ENCODE measurements at places on chromosomes 7 and 10.

GRCh38 chr7:11737723-11738122 lies 94.3 kb downstream of the THSD7A start:
- DNase-seq = no peak

DNA sequence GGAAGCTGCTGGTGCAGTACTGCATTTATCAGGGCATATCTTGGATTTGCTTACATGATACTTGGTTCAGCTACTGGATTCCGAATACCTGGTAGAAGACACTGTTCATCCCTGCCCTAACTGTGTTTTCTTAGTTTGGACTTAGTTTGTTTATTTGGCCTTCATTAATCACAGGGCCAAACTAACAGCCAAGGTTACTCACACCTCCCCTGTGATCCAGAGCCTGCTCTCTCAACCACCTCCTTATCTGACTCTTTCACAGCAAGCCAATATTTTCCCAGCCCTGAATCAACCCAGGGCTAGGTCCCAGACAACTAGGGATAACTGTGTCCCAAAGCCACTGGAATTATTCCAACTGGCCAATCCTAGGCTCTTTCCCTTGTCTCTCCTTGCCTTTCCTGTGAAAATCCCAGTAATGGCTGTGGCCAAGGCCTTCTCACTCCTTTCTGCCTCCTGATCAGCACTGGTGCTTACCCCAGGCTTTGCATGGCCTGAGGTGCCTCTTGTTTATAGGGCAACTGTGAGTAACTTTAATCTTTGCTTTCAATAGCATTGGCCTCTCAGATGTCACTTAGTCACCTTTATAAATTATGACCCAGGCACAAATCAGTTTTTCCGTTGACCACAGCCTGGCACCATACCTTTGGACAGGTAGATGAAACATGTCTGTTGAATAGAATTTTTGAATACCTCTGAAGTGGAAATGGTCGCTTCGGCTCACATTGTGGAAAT lies 9.3 kb upstream of the JCAD start:
- DNase-seq = no peak

- no peak for DNase-seq
Measured at GRCh38 chr7:17623546-17624185, 316.6 kb downstream of the SNX13 start.

DNA sequence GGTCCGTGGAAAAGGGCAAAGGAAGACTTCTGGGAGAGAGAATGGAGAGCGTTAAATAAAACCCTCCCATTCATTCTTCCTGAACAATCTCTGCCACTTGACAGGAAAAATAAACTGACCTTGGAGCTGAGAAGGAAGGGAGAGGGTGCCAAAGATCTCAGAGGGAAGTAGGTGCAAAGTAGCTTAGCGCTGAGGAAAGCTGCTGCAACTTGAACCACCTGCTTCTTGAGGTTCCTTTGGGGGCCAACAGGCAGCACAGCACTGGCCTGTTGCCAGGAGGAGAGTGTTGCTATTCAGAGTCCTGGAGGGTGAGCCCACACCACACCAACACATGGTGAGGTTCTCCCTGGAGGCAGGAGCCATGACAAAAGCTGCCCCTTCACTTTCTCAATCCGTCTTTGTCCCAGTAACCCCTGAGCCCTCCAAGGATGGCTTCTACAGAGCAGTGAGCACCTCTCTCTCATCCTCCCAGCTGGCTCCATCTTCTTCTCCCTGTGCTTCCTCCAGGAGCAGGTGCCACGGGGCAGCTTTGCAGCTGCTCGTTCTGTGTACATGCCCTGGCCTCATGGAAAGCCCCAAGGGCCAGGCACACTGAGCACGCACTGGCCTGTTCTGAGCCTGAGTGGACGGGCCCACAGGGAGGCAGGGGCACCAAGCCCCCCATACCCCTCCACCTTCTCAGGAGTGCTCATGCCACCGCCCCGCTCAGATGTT lies 101.3 kb downstream of the STRA8 start:
- no peak for DNase-seq

DNA sequence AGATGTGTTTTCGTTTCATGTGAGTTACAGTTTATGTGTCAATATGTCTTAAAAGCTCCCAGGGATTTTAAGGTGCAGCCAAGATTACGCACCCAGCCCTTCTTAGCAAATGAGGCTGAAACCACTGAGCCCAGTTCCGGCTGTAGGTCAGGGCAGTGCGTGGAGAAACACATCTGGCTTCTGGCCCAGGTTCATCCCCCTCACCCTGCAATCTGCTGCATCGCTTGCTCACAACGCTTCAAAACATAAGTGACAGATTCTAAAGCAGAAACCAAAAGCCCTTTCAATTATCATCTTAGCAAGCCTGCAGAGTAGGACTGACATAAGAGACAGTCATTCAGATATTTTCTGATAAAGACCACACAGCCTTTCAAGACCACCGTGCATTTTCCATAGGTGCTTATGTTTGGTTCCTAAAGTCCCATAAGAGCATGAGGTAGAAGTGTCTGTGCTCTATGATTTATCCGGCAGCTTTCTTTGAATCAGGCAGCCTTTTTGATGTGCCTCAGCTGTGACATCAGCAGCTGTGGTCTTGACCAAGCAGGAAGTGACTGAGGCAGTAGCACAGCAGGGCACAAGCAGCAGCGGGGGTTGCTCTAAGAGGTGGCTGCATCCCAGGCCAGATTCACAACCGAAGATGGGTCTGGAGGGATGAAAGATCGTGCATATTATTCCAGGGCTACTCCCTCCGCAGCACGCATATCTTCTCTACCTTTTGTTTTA lies 72.1 kb upstream of the LYZL2 start:
- no peak for DNase-seq

- no peak for DNase-seq
Measured at GRCh38 chr10:70437721-70438120, 3.8 kb downstream of the NODAL start.

DNA sequence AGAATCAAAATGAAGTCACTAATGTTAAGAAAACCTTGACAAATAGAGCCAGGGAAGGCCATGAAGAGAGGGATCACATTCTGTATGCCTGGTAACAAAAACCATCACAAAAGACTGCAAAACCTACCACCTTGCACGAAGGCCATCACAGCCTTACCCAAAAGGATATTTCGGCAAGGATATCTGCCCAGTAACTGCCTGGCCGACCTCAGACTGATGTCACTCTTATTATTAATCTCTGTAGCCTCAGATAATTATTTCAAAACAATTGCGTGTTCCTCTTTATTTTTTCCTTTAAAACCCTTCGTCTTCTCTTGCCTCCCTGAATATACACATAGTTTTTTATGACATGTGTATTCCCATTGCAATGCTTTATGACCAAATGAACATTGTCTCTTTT lies 52.5 kb downstream of the CDC14C start:
- no peak for DNase-seq

DNA sequence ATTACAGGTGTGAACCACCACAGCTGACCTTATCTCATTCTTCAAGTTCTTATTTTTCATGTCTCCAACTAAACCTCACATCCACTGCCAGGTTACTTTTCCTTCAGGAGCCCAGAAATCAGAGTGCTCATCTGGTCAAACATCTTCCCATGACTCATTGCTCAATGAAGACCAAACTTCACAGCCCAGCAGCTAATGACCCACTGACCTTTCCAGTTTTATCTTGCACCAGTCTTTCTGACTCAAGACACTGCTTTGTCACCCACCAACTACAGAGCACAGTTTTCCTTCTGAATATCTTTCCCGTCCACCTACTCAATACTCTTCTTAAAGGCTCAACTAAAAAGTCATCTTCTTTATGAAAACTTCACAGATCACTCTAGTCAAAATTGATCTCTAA lies 245.1 kb downstream of the CHCHD3 start:
- no peak for DNase-seq

GRCh38 chr10:84026821-84027257 lies 112.5 kb upstream of the GHITM start:
- DNase-seq = no peak

DNA sequence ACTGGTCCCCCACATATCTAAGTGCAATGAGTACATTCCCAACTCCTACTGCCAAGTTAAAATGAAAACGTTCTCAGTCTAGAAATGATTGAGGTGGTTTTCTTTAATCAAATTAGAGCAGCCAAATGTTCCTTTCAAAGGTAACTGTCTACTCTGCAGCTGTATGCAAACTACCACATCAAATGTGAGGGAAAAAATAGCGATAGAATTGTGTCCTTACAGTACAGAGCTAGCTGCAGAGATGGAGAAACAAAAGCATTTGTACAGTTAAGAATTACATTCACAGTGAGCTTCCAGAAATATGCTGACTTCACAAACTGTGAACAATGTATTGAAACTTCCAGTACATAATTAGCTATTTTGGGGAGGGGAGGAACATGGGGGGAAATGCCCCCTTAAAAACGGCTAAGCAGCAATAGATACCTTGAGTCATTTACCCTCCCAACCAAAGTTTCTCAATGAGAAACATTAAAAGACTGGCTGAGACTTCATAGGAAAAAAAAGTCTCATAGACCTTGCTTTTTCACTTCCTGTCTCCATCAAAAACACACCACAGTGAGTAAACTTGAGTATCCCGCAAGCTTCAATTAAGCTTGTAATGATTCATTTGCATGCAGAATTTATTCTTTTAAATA lies 22.9 kb downstream of the CDK6 start:
- no peak for DNase-seq

- DNase-seq = no peak
Measured at GRCh38 chr7:81929386-81929785, 159.5 kb upstream of the HGF start.

DNA sequence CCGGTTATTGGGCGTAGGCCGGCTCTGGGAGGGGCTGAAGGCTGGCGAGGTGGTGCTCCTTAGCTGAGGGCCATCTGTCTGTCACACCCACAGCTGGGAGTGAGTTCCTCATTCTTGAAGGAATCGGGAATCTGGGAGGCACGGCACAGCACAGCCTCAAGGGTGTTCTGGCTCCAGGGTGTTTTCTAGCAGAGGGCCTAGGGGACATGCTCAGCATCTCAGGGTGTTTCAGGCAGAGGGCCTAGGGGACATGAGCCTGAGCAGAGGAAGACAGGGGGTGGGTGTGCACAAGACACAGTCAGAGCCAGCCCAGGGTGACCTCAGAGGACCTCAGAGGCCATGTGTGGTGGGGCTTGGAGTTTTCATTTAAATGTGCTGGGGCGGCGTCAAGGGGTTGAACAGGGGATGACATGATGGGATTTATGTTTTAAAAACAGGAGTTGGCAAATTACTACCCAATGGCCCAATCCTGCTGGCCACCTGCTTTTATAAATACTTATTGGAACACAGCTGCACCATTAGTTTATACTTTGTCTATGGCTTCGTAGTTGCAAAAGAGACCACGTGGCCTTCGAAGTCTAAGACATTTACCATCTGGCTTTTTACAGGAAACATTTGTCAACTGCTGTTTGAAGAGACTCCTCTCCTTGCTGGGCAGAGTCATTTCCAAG lies 121.6 kb downstream of the PRKAG2 start:
- no peak for DNase-seq

GRCh38 chr10:110421512-110422138 lies 76.1 kb upstream of the DUSP5 start:
- DNase-seq = no peak

- DNase-seq = no peak
Measured at GRCh38 chr10:105681051-105681450, 1040.0 kb downstream of the SORCS3 start.

DNA sequence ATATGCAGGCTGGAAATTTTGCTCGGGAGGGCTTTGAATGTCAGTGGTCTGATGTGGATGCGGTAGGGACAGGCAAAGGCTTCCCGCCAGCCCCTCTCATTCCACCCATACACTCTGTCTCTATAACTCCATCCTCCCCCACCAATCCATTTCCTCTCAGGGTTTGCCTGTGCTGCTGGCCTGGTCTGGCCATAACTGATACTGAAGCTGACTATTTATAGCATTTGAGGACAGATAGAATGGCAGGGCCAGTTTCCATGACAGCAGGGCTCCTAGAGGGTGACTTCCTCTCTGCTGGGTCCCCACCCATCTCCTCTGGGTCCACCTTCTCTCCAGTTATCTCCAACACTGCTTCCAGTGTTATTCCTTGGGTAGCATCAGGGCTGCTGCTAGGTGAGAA lies 6.6 kb upstream of the PDLIM1 start:
- no peak for DNase-seq

- no peak for DNase-seq
Measured at GRCh38 chr7:155953781-155954549, 141.7 kb upstream of the SHH start.

- no peak for DNase-seq
Measured at GRCh38 chr7:145382762-145383161, 546.9 kb upstream of the TPK1 start.

DNA sequence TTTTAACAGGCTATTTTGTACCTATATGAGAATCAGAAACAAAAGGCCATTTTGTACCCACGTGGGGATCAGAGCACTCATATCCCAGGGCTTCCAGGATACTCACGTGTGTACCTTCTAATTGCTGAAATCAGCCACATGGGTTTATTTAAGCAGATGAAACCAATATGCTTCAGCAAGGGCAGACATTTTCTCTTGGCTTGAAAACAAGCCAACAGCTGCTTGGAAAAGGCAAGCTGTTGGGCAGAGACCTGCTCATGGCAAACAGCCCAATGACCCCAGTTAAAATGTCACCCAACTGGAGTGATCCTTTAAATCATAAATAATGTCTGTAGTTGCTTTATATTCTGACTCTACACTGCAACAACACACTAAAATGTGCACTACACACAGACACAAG lies 26.5 kb upstream of the TOMM7 start:
- DNase-seq = no peak

- no peak for DNase-seq
Measured at GRCh38 chr7:69674701-69675182, 76.5 kb downstream of the AUTS2 start.

DNA sequence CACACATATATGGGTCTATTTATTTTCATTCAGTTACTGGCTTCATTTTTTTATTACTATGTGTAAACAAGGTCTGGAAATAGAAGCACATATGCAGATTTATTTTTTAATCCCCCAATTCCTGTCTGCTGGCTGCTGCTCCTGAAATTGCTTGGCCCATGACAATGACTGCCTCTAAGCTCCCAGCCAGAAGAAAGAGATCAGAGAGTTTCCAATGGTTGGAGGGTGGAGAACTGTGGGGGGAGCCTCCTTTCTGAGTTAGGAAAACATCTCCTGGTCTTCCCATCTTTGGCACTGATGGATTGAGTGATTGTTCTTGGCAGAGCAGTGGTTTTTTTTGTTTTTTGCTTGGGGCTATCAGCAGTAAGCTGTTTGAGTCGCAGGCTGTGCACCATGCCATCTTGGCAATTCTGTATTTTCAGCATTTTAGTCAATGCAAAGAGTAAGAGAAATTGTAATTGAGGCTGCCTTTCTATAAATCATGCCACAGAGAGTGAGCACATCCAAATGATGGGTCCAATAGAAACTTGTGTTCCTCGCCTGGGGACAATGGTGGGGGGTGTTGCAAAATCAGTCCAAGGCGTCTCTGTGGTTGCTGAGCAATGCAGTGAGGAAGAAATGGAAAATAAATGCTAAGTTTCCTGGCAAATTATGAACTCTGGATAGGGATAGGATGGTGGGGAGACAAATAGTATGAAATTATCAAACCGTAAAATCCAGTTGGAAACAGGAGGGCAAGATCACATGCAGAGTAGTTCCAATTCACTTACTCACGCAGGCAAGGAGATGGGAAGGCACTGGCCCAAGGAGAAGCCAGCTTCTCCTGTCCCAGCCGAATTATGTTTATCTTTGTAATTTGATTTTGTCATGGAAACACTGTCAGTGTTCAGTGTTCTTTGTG lies 382.4 kb downstream of the SORCS3 start:
- no peak for DNase-seq
